ENCODE measurements at places on chromosomes 5 and 9.

GRCh38 chr9:132497731-132498130, 84.7 kb upstream of the BARHL1 start:
- DNase-seq: no peak

DNA sequence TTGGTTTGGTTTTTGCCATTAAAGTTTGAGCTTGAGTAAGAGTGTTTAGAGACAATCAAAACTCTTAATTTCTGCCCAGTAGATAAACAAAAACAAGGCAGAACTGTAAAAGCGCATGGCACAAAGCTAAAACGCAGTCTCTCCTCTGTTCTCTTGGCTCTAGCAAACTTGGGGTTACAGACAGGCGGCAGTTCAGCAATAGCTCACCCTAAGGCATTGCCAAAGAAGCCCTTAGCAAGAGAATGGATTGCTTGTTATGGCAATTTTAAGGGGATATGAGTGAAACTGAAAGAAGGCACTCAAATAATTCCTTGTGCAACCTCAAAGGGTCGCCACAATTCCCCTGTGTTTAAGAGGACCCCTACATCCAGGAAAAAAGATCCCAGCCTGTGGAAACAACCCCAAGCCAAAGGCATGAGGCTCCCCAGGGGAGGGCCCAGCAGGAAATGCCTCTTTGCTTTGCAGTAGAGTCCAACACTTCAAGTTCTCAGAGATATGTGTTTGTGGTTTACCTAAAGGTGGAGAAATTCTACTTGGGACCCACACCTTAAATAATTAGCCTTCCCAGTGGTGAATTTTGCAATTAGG, 317.0 kb upstream of the MPDZ start:
- DNase-seq: no peak

- DNase-seq: no peak
Observed at GRCh38 chr5:78495800-78496199, 135.4 kb downstream of the SCAMP1 start.

DNA sequence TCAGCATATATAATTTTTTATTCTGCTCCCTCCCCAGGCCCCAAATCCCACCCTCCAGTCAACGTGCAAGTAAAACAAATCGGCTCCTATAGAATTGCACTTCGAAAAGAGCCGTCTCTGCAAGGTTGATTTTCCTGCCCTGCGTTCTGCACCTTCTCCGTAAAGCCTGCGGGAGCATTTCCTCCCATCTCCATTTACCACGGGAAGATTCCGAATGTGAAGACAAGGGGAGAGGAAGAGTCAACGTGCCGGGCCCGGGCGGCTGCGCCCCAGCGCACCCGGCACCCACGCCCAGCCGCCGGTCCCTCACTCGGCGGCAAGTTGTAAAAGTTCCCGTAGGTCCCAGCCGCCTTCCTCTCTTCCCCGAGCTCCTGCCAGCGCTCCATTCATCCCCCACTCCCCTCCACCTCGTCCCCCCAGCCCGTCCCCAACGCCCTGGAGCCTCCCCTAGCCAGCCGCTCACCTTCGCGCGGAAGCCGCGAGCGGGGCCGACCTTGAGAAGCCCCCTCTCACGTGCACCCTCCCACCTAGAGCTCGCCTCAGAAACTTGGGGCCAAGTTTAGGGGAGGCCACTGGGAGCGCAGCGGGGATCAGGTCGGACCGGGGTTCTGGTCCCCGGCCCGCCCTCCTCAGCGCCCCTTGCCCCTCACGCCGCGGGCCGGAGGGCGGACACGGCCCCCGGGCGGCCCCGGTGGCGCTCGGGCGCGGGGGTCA, 431 bp downstream of the BNC2 start:
- peak; percentile 79 for DNase-seq

DNA sequence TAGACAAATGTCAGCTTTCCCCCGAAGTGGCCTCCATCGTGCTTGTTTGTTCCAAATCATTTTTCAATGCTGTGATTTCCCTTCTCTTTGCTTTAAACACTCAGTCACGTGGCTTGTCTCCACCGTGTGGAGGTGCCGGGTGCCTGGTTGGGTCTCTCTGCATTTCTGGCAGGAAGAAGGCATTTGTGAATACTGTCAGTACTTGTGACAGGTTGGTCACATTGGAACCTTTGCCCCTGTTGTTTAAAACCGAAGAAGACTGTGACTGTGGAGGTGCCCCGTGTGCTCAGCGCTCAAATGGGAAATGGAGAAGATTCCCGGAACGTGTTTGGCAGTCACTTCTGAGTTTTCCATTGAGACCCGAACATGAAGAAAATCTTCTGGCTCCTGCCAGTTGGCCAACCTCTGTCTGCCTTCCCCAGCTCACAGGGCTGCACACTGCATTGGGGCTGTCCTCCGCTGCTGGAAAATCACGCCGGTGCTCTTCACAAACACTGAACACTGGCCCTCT, 74.6 kb downstream of the LMNB1 start:
- no peak for DNase-seq

DNA sequence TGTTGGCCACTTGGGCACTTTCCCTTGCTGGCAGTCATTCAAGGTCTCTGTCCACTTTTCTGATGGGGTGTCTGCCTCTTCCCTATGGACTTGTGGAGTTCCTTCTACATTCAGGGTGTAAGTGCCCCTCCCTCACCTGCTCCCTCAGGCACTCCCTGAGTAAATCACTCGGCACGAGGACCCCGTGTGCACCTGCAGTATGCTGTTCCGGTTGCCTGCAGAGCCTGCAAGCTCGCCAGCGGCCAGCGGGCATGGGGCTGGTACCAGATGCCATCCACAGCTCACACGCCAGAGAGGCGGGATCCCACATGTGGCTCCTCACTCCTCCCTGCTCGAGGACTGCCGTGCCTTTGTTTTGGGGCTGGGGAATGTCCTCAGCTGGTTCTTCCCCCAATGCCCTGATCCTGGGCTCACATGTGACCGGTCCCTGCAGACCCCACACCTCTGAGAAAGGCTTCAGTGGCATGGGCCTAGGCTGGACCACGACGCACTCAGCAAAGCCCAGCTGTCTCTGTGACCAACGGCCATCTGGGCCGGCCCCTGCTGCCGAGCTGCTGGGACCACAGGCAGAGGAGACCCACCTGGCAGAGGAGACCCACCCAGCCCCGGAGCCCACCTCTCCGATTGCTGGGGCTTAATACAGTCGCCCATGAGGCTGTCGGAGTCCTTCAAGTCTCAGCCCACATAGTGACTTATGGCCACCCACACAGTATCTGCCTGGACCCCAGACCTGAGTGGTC, 46.1 kb upstream of the CLPTM1L start:
- DNase-seq: no peak

GRCh38 chr9:24936117-24936516, 390.4 kb upstream of the IZUMO3 start:
- no peak for DNase-seq

DNA sequence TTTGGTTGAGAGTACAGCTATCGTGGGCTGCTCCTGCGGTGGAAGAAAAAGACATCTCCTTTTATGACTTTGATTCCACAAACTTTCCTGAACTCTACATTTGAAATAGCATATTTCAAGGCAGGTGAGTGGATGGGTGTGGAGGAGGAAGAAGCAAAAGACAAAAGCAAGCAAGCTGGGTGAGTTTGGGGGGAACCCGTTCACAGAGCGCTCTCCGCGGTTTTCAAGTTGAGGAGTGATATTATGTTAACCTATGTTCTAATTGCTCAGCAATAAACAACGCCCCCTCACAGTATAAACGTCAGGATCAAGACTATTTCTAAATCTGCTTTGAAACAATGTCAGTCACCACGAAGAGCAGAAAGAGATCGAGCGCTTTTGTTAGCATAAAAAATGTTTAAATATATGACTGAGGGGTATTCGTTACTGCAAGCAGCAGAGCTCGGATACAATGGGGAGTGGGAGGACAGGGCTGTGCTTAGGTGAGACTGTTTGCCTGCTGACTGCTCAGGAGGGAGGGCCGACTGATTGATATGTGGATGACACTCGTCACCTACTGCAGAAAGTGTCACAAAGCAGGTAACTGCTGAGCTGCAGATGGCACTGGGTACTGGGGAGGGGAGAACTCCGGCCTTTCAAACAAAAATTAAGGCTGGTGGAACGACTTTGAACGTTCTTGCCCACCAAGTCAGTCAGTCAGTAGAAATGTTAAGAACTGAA, 236.5 kb downstream of the DRD1 start:
- no peak for DNase-seq

DNA sequence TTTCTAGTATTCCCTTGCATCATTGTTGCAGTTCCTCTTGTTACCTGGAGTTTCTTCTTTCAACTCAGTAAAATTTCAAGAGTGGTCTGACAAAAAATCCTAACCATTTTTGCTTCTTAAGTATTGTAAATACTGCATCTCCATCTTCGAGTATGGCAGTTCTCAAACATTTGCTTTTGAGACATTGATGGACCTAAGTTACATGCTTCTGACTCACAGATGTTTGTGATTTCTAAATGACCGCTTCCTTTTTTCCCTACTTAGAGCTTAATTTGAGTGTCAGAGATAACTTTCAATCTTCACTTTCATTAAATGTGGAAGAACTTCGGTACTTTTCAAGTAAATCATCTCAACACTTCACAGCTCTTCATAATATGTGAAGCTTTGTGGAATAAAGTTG, 4.2 kb downstream of the UHRF2 start:
- no peak for DNase-seq

DNA sequence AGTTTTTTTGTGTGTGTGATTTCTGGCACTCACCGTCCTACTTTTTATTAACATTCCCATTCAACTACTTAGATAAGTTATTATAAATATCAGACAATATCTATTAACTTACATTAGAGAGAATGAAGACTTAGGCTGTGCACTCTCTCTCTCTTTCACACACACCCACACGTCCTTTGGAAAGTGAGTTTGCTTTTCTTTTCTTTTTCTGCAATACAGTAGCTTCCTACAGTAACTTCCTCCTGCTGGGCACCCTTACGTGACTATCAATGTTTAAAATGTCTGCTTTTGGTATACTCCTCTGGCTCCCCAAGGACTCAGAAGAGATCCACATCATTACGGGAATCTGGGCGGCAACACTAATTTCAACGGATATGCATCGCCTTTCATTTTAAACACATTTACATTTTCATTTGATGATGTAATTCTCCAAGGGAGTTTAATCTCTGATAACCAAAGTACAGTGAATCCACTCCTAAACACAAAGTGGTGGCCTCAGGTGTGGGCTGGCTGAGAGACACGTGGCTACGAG, 179.5 kb downstream of the MAPKAP1 start:
- DNase-seq: no peak

GRCh38 chr5:173434270-173434669, 106.1 kb upstream of the STC2 start:
- DNase-seq: no peak

DNA sequence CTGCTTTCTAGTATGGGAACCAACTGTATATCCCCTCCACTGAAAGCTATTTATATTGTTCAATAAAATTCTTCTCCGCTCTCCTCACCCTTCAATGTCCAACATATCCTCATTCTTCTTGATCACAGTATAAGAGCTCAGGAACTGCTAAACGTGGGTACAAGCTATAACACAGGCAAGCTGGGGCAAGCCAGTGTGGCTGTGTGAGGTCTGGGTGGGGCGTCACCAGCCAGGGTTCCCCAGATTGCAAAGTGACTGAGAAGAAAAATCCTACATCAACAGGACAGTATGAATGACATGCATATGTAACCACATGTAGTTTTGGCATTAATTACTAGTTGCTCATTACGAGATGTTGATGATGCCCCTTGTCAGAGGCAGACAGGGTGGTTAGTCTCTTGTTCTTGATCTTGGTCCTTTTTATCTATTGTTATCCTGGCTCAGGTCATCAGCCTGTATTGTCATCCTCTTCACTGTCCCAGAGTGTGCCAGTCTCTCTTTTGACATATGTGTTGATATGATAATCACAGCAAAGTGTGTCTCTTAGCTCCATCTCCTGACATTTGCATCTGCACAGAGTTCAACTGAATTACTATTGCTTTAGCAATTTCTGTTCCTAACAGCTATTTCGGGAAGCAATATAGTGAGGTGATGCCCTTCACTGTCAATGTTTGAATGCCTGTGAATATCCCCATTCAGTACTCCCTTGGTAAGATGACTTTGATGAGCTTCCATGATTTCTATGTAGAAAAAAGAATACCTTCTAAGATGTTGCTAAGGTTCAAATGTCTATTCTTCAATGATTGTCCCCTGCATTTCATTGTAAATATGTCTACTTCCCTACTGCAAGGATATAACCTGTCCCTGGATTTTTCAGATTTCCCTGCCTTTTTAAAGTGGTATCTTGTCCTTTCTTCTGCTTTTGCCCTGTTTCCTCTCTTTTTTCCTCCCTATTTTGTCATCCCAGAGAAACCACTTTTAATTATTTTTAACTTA, 140.3 kb downstream of the MAT2B start:
- DNase-seq: no peak

DNA sequence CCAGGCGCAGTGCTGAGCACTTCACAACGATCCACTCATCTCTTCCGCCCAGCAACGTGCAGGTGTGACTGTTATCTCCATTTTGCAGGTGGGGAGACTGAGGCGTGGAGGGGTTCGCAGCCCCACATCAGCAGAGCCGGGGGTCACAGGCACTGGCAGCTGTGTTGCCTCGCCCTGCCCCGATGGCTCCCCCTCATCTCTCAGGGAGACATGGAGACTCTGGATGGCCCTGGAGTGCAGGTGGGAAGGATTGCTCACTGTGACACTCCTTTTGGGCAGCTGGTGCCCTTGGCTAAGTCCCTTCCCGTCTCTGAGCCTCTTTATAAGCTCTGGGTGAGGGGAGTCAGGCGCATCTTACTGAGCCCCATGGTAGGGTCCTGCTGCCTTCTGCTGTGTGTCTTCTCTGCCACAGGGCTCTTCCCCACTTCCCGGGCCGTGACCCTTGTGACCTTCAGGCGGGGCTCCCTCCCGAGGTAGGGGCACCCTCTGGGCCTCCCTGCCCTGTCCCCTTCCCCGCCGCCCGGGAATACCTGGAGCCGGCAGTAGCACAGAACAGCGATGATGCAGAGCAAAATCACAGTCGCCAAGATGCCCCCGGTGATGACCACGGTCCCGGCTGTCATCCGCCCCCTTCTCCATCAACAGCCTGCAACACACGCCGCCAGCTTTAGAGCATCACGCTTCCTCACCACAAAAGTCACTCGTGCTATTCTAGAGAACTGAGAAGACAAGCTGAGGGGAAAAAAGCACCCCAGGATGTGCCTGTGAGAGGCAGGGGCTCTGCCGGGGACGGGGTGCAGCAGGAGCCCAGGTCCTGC, 29.4 kb downstream of the FAM163B start:
- no peak for DNase-seq

- DNase-seq: no peak
Observed at GRCh38 chr9:95029288-95029687, 288.2 kb downstream of the FANCC start.

GRCh38 chr5:134975843-134976242, 8.1 kb downstream of the CATSPER3 start:
- DNase-seq: no peak

- DNase-seq: no peak
Observed at GRCh38 chr5:37787742-37788141, 52.1 kb downstream of the GDNF start.

DNA sequence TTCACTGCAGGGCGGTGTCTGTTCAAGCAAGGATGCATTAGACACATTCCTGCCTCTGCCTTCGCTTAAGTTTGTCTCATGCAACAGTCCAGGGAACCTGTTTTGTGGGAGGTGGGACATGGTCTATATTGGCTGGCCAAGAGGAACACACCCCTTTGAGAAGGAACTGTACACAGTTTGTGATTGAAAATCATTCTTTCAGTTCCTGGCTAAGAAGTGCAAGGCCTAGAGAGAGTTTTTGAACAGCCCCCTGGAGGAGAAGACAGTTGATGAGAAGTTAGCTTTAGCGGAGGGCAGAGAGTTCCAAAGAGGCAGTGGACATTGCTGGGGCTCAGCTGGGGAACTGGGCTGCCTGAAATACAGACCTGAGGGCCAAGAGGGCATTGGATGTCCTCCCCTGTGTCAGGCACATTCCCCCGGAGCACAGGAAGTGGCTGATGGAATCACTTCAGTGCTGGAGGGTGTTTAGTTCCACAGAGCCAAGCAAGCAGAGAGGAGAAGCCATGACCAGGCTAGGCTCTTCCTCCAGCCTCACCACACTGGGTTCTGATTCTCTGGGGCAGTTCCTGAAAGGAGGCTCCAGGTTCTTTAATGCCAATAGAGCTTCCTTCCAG, 66.6 kb downstream of the RGS3 start:
- DNase-seq: no peak
